Occipital lobe (tissue), 3 donors: ENCODE measurements at places on chromosomes 1 and 21. TPM values are rescaled to one million over a fixed set of nuclear protein-coding genes. Genes with fewer than 3 reads are reported as not detected.

DNA sequence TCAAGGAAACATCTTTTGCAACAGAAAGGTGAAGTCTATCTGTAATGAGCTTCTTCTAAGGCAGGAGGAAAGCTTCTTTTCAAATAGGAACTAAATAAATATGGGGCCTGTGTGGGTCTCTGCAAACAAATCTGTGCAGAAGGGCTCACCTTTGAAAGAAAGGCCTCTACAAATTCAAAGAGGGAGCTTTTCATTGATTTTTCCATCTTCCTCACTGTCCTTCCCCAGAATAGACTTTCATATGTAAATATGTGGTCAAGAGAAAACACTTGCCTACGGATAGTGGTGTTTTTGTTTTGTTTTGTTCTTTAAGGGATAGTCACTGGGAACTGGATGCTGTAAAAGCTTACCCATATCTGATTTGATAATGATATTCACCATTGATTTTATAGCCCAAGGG, 223.4 kb downstream of the DSCAM start:
- no peak for DNase-seq

- DNase-seq = no peak
Observed at GRCh38 chr21:25390701-25391100, 216.6 kb downstream of the MRPL39 start.

- DNase-seq = no peak
Observed at GRCh38 chr1:10415211-10415930, 14.9 kb upstream of the CENPS start.

- no peak for DNase-seq
Observed at GRCh38 chr1:164308101-164308500, 250.9 kb upstream of the PBX1 start.

DNA sequence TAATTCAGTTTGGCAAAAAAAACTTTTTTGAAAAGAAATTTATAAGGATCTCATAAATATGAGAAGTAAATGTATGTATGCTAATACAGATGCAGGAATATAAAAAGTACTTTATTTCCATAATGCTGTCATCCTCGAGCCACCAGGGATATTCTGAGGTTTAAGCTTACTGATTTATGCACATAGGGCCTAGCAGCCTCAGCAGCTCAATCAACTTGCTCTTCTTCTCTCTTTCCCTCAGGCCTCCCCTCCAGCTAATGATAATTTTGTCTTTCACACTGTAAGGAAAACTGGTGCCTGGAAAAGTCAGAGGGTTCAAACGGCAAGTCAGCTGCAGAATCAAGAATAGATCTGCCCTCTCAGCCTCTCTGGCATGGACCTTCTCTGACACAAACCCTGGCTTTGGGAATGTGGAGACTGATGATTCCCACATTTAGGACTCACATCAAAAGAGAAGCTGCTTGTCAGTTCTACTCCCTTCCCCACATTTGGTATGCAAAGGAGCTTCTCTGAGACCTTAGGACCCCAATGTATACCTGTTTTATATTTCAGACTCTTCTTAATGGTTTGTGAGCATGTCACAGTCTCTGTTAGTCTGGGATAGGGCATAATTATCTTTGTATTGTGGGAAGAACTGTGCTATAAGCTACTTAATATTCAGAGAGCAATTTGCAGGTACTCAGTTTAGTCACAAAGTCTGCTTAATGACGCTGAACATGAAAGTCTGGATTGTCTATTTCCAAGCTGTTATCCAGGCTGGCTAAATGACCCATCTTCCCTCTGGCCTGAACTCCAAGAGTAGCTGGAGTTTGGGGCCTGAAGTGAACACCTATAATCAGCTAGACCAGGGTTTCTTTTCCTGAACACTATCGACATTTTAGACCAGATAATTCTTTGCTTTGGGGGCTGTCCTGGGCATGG, 52.1 kb upstream of the DIPK1A start:
- no peak for DNase-seq

DNA sequence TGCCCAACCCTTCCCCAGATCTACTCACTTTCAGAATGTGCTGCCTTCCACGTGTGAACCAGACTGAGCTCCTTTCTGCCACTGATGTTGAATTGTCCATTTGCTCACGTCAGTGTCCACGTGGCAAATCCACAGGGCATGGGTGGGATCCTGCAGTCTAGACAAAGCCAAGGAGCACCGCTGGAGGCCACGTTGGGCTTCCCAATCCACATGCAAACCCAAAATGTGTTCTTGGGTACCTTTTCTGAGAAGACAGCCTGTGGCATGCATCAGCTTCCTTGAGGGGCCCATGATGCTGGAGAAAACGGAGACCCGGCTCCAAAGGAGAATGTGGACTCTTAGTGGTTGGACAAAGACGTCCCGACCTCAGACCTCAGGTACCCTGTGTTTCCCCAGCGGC, 87.6 kb downstream of the PDE9A start:
- no peak for DNase-seq

GRCh38 chr1:209662879-209663327, 10.7 kb upstream of the LAMB3 start:
- DNase-seq = no peak

GRCh38 chr1:119715542-119715941, 3.8 kb downstream of the PHGDH start:
- no peak for DNase-seq

GRCh38 chr1:180387413-180387812, 115.0 kb downstream of the ACBD6 start:
- no peak for DNase-seq

DNA sequence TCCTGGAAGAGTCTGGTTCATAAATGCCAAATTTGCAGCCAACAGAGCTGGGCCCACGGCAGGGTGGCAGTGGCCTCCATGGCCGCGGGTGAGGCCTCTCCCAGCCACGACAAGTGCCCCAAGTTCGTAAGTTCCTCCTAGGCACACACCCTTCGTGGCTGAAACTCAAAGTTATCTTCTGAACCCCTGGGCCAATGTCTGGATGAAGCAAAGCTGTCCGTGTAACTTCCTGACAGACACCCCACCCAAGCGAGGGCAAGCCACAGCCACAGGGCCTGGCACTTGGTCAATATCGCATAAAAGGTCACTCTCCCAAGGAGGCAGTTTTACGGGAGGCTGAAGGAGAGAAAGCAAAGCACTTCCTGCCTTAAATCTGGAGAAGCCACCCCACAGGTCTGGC, 27.8 kb upstream of the GPR153 start:
- no peak for DNase-seq

GRCh38 chr1:22553104-22553880, 10.0 kb upstream of the EPHA8 start:
- no peak for DNase-seq

DNA sequence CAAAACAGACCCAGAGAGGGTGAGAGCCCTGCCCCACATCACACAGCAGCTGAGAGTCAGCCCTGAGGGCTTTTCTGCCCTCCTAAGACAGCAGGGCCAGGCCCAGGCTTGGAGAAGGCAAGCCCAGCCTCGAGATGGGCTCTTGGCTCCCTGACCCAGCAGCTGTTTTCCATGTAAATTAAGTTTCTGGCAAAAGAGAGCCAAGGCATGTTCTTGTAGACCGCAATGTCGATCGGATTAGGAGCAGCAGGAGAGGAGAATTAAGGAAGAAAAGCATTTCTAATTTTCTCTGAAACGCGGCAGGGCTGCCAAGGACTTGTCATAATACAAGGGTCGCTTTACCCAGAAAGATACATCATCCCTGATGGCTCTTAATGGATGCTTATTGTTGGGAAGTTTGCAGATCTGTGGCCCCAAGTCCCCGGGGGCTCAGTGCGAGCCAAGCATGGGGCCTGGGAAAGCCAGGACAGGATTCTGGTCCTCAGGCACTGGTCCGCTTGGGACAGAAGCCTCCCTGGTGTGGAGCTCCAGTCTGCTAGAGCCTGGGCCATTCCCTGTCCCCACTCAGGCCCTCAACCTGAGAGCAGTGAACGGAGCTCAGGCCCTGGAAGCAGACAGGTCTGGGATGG, 62.8 kb downstream of the DMRTB1 start:
- DNase-seq = no peak

- DNase-seq = no peak
Observed at GRCh38 chr1:119285482-119285881, 83.1 kb upstream of the HAO2 start.

DNA sequence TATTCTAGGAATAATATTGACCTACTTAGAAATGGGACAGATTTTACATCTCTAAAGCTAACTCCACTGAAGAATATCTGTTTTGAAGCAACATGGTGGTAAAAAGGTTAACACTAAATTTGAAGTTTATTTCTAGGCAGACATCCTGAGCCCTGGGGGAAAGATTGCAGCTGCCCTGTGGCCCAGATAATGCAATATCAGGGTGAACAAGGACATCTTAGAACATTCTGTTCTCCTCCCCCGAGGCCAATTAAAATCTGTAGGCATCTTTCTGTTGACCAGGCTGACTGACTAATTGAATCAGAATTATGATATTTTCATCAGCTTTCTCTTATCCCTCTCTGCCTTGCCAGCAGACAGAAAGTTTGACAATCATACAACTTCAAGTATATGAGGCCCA, 149.8 kb upstream of the DUSP10 start:
- DNase-seq = no peak

- no peak for DNase-seq
Observed at GRCh38 chr1:241932845-241933244, 24.7 kb upstream of the BECN2 start.

- no peak for DNase-seq
Observed at GRCh38 chr1:84253036-84253435, 48.5 kb upstream of the SAMD13 start.

DNA sequence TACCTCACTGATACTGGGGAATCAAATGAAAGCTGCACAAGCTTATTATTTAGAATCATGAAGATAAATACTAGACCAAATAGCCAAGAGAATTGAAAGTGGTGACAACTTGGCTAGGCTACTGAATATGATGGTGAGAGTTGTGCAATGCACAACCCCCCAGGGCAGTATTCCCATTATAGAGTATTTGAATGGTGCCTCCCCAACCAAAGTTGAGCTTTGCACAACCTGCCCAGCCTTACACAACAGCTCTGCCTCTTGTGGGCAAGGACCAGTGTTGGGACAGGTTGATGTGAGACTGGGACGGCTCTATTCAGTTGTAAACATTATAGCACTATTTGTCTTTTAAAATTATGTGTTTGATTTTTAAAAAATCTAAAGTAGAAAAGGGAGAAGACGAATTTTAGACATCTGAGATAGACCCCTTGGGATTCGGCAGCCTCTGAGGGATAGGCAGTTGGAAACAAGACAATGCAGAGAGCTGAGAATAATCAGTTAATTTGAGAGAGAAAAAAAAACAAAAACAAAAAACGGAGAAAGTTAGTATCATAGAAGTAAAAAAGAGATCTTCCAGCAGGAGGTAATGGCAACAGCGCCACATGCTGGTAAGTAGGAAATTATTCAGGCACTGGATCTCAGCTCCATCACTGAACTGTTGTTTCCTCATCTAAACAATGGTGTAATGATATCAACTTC, 91.0 kb upstream of the KCNA3 start:
- DNase-seq = no peak

DNA sequence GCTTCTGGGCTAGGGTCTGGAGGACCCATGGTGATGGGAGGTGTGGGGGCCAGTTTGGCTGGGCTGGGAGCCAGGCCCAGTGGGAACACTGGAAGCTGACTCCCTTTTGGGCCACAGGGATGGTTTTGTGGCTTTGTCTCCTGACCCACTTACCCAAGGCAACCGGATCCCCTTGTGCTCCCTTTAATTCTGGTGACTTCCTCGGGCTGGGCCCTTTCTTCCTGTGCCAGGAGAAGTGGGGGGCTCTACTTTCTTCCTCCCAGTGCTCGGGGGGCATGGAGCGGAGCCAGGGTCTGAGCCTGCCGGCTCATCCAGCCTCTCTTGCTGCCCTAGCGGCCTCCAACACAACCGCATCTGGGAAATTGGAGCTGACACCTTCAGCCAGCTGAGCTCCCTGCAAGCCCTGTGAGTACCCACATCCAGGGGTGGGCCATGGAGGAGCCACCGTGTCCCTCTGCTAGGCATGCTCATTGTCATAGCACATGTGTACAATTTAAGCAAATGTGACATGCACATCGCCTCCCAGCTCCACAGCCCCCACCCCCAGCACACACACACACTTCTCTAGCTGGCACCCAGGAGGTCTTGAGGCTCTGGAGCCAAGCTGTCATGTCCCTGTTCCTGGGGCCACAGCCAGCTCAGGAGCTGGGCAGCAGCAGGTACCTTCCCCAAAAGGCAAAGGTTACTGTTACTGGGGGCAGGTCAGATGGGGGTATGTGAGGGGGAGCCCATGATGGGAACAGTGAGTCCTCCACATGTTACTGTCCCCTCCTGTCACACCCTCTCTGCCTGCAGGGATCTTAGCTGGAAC, 35.0 kb downstream of the UBE2T start:
- DNase-seq = no peak

- no peak for DNase-seq
Observed at GRCh38 chr1:21552715-21553114, 43.5 kb downstream of the ALPL start.

- DNase-seq = no peak
Observed at GRCh38 chr1:182671750-182672486, 12.5 kb downstream of the RGS8 start.

- DNase-seq = no peak
Observed at GRCh38 chr1:234731569-234732085, 121.6 kb upstream of the IRF2BP2 start.

DNA sequence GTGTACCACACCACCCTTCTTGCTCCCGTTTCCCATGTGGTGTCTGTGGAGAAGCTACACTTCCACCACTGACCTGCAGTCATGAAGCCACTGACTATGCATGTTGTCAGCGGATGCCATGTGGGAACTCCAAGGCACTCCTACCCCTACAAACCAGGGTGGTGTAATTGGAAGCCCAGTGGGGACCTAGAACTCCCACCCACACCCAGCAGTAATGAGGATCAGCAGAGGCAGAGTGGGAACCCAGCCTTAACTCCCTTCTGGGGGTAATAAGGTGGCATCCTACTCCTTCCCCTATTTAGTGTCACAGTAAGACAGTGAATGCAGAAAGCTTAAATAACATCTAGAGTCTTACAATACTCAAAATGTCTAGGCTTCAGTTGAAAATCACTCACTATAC, 78.4 kb downstream of the SPATA46 start:
- no peak for DNase-seq

WDR64 gene
- total RNA-seq = not detected

FMOD gene
- 1.1 TPM for total RNA-seq

SCMH1 gene
- total RNA-seq = 45.5 TPM

SLC25A24 gene
- 49.9 TPM for total RNA-seq

E2F2 gene
- 0.78 TPM for total RNA-seq

ATP6V1G3 gene
- not detected for total RNA-seq

CFAP74 gene
- total RNA-seq = 0.47 TPM

PTAFR gene
- 4.7 TPM for total RNA-seq

OR2T33 gene
- not detected for total RNA-seq

ALG14 gene
- total RNA-seq = 4.1 TPM
